ENCODE measurements at places on chromosomes 2 and 18.

- no peak for DNase-seq
These were observed 24.4 kb downstream of the LANCL1 start for GRCh38 chr2:210452194-210452593.

DNA sequence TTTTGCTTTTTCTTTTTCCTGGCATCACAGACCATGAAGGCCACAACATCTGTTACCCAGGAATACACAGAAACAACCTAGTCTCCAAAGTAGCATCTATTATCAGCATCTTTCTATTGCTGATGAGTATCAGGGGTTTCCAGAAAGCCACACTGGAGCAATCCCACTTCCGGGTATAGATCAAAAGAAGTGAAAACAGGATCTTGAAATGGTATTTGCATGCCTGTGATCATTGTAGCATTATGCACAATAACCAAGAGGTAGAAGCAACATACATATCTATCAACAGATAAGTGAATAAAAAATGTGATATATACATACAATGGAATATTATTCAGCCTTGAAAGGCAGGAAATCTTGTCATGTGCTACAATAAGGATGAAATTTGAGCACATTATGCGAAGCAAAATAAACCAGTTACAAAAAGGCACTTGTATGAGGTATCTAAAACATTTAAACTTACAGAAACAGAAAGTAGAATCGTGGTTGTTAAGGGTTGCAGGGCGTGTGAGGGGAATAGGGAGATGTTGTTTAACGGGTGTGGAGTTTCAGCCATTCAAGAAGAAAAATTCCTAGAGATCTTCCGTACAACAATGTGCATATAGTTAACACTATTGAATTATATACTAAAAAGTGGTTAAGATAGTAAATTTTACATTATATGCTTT lies 115.1 kb downstream of the KCNE4 start:
- DNase-seq = no peak

GRCh38 chr2:177053038-177053437 lies 159.6 kb upstream of the HNRNPA3 start:
- DNase-seq = no peak

DNA sequence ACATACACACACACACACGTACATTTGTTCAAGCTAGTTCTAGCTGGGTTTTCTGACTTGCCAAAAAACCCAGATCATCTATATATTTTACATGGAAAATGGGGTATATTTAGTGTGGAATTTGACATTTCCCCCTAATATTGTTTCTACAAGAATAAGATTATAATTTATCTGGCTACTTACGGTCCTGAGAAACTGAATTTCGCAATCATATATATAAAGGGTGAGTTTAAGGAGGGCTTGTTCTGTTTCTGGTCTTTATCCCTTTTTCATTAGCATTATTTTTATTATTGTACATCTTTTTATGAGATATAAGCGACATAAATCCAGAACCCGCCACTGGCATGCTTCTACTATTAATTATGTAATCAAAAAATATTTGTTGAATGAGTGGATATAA lies 528.9 kb downstream of the TMX3 start:
- DNase-seq = no peak

- DNase-seq = no peak
These were observed 15.4 kb downstream of the SLC35F5 start for GRCh38 chr2:113741091-113741490.

DNA sequence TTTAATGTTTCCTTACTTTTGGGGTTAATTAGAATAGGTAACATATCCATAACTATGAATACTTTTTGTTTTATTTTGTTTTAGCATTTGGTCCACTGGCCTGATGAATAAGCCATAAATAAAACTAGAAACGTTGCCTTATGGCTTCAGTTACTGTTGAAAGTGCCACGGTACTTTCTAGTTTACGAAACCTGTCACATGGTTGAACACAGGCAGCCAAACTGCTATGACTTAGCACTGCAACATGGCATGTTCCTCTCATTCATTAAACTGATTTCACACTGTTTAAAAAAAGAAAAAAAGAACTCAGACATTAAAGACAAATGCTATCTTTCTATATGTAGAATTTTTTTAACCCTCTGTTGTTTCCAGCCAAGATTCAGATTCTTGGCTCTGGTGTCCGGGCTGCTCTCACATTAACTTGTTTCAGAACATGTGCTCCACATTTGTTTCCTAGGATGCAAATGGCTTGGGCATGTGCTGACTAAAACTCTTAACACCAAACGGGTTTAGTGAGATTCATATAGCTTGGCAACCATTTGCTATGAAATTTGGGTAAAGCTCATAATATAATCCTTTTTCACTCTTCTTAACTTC lies 323.9 kb upstream of the RND3 start:
- DNase-seq = no peak

- DNase-seq = no peak
These were observed 249.8 kb upstream of the ATP5MC3 start for GRCh38 chr2:175431101-175431946.

DNA sequence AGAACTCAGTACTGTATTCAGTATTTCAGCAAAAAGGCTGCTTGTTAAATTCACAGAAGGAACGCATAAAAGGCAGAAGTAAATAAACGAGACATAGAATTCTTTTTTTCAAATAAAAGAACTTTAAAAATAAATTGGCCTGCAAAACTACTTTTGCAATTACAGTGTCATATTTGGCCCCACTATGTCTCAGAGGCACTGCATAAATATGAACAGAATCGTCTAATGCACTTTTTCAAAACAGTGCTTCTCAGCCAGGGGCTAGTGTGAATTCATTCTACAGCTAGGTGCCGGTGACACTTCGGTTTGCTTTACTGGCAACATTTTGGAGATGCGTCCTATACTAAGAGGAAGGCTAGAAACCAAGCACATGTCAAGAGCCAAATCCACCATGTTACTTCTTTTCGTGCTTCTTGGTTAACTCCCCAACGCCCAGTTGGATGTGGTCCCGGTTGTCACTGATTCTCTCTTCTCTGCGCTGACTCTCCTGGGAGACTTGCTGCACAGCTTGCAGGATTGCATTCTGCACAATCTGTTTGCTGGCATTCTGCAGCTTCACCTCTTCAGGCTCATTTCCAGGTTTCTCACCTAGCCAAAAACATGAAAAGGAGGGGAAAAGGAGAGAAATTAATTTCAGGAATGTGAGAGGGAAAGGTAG lies 51.8 kb downstream of the AKAIN1 start:
- no peak for DNase-seq

DNA sequence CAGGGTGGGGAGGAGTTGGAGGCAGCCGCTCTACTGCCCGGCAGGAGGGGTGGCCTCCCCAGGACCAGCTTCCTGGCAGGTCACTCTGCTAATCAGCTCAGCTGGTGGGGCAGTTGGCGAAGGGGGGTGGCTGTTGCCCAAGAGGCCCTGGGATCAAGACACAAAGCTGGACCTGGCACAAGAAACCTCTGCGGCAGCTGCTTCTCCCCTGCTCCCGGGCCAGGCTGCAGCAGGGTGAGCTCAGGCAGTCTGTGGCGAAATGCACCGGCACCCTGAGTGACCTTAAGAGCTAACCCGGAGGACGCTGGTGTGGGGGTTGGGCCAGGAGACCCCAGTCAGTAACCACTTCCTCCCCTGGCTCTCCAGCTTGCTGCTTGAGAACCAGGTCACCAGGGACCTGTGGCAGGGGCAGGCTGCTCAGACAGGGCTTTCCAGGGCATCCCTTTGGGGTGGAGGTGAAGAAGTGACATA lies 31.1 kb downstream of the TOGARAM2 start:
- DNase-seq = no peak

- no peak for DNase-seq
These were observed 64.9 kb upstream of the KLHL29 start for GRCh38 chr2:23320058-23320457.

- DNase-seq = no peak
These were observed 211.1 kb downstream of the PTPRM start for GRCh38 chr18:7778181-7778580.

GRCh38 chr2:113200236-113200635 lies 26.5 kb downstream of the PSD4 start:
- DNase-seq = no peak

DNA sequence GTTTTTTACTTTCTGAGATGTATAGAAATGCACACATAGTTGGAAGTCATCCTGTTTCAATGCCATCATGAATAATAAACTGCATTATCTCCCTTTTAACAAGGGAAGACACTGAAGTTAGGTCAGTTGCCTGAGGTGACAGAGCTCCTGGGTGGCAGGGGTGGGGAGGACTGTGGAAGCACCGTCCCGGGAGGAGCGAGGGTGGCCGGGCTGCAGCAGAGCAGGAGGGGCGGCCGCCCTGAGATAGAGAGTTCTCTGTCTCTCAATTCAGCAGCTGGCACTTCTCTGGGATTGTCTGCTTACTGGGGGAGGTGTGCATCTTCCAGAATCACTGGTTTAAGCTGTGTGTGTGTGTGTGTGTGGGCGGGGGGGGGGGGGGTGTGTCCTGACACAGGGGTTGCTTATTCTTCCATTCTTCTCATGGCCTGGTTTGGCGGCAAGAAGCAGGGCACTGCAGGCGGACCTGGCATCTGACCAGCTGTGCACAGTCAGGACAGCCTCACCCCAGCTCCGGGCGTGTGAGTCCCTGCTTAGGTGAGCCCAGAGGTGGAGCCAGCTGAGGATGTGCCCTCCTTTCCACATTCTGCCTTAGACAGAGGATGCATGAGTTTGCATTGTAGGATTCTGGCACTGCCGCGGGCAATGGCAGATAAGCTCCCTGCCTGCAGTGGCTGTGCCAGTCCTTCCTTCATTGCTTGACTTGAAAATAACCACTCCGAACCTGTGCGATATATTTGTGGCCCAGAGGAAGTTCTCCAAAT lies 40.4 kb downstream of the VWA3B start:
- DNase-seq = no peak

GRCh38 chr18:22829781-22830180 lies 103.3 kb upstream of the RBBP8 start:
- no peak for DNase-seq

DNA sequence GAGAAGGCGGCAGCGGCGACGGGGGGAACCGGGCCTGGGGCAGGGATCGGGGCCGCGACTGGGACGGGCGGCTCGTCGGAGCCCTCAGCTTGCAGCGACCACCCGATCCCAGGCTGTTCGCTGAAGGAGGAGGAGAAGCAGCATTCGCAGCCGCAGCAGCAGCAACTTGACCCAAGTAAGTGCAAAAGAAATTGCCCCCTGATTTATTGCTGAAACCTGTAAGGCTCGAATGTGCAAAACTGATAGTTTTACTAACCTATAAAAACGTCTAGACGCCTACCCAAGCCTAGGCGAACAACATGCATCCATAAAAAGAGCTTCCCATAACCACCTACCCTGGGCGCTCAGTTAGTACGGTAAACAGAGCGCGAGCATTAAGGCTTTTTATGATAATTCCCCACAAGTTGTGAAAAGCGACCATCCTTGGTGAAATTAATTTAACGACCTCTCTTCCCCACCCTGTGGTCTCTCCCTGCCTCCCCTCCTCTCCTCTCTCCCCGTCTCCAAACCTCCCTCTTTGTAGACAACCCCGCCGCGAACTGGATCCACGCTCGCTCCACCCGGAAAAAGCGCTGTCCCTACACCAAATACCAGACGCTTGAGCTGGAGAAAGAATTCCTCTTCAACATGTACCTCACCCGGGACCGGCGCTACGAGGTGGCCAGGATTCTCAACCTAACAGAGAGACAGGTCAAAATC lies 1.0 kb downstream of the HOXD9 start:
- no peak for DNase-seq

GRCh38 chr2:46955764-46956163 lies 40.2 kb upstream of the MCFD2 start:
- DNase-seq = no peak

DNA sequence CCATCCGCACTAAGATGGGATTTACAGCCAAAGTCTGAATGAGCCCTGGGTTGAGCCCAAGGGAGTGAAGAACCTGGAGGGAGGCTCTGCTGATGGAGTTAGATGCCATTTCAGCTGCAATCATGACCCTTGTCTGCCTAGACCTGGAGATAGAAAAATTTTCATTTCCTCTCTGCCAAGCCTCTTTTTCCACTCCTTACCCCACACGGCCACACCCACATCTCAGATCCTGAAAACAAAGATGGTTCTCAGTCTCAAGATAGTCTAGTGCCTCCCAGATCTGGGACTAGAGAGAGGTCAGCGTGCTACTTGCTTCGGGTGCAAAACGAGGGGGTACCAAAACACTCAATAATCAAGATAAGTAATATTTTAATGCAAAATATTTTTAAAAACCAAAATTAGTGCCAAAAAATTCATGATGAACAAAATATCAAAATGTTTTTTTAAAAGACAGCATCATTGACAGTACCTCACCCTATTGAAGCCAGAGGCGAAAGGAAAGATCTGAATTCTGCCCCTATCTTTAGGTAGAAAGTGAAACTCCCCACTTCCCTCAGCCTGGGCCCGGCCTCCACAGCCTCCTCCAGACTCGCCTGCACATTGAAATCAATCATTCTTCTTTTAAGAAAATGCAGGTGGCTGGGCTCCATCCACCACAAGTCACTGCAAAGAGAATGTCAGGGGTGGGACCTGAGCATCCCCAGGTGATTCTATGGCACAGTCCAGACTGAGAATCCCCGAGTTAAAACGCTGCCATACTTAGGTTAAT lies 57.8 kb upstream of the GPR45 start:
- DNase-seq = no peak

DNA sequence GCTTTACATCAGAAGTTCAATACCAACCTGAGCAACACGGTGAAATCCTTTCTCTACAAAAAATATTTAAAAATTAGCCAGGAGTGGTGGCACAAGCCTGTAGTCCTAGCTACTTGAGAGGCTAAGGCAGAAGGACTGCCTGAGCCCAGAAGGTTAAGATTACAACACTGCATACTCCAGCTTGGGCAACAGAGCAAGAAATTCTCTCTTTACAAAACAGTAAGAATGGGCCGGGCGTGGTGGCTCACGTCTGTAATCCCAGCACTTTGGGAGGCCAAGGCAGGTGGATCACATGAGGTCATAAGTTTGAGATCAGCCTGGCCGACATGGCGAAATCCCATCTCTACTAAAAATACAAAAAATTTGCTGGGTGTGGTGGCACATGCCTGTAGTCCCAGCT lies 113.2 kb downstream of the USP34 start:
- DNase-seq = no peak

DNA sequence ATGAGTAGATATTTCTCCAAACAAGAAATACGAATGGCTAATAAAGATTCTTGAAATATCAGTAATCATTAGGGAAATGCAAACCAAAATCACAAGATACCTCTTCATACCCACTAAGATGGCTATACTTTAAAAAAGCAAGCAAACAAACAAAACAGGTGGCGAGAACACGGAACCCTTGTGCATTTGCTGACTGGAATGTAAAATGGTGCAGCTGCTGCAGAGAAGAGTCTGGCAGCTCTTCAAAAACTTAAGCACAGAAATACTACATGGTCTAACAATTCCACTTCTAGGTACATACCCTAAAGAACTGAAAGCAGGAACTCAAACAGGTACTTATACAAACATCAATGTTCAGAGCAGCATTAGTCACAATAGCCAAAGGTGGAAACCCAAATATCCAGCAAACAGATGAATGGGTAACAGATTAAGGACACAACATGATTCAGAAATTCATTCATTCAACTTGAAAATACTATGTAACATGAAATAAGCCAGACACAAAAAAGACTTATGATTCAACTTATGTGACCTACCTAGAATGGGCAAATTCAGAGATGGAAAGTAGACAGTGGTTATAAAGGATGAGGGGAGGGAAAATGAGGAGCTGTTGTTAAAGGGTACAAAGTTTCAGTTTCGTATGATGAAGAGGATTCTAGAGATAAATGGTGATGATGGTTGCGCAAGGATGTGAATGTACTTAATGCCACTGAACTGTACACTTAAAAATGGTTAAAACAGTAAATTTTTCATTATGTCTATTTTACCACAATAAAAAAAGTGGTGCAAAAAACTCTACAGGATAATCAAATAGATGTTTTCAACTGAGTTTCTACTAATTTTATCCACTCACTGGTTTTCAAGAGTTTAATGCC lies 26.9 kb upstream of the GPR75 start:
- DNase-seq = no peak

- no peak for DNase-seq
These were observed 8.2 kb upstream of the KCTD1 start for GRCh38 chr18:26556573-26556972.

All from activated CD8-positive, alpha-beta memory T cell treated with anti-CD3 and anti-CD28 coated beads for 1 hour (primary cell).